ENCODE measurements at places on chromosomes 6 and 20. TPM values are rescaled to one million over a fixed set of nuclear protein-coding genes. Genes with fewer than 3 reads are reported as not detected.

The COL19A1 gene
- total RNA-seq, result not detected

DNA sequence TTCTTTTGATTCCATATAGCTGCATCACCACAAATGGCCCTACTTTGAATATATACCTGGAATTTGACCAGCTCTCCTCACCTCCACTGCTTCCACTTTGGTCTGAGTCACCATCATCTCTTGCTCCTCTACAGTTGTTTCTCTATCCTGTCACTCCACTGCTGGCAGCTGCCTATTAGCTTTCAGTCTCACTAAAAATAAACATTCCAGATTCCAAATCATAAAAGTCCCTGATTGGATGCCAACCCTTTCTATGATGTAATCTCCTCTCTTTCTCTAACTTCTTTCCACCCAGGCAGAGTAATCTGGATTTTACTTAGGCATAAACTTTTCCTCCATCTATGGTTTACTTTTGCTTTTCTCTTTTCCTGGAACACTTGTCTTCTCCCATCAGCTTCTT, 49.1 kb downstream of the RFPL4B start:
- DNase-seq, result no peak

The OPRM1 gene
- not detected for total RNA-seq

- no peak for DNase-seq
Observed at GRCh38 chr20:38315290-38315966, 11.5 kb downstream of the BPI start.

DNA sequence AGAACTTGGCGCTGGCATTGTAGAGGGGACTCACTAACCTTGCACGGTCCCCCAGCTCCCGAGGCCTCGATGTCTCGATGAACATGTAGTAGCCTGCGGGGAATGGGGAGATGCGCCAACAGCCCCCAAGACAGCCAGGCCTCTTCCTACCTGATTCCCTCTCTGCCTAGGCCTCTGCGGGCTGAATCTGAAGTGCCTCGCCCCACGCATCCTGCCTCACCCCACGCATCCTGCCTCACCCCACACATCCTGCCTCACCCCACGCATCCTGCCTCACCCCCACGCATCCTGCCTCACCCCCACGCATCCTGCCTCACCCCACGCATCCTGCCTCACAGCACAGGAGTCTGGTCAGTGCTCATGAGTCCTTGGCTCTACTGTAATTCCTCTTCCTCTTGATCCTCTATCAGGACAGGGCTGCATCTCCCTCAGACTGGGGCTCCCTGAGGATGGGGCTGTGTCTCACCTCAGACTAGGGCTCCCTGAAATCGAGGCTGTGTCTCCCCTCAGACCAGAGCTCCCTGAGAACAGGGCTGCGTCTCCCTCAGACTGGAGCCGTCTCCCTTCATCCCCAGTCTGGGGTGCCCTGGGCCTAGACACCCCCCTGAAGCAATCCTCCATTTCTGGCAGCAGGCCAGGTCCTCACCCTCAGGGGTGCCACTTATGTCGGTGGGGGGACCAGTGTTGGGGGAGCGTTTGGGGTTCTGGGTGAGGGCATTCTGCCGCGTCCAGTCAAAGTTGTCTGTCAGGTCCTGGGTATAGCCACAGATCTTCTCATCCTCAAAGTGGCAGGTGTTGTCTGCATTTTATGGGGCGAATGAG, 53.6 kb downstream of the MDGA1 start:
- DNase-seq, result no peak

DNA sequence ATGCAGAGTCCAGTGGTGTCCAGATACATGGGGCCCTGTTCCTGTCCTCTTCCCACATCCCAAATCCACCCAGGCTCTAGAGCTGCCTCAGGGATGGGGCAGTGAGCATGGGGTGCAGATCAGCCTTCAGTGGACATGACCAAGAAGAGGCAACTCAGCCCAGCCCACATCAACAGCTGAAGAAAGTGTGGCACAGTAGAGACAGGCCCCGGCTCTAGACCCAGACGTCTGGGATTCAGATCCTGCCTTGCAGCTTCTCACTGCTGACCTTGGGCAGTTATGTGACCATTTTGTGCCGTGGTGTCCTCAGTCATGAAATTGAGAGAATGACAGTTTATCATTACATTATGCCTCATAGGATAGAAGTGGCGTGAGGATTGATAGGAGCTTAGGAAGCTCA, 54.6 kb upstream of the CST7 start:
- DNase-seq, result no peak

DNA sequence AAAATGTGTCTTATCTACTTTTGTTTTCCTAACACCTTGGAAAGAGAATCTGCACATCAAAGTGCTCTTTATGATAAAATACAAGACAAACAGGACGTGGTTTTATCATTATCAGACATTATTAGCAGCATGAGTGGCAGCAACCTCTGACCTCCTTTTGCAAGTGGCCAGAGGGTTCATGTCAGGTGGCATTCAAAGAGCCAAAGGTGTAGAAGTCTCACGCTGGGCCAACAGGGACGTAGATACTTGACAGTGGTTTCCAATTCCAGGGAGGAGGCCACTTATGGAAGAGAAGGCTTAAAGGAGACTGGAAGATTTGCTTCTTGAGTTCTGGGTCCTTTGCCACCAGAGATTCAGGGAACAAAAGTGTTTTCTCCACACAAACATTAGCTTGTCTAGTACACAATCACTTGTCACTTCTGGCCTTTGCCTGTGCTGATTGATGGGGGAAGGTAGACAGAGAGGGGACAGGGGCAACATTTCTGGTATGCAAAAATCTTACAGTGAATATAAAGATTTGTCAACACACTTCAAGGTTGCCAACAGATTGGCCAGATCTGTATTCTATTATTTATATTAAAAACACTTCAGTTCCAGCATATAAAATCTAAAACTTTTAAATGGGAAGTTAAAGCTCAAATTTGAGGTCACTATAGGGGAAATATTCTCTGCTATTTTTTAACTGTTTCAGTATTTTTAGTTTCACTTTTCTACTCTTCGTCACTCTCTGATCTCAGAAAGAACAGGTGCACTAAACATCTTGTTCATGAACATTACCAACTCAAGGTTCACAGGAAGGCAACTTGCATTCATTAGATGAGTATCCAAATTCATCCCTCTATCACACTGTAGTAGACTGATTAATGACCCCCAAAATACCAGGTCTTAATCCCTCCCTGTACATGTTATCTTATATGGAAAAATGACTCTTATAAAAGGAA, 52.1 kb upstream of the FBXO30 start:
- no peak for DNase-seq

DNA sequence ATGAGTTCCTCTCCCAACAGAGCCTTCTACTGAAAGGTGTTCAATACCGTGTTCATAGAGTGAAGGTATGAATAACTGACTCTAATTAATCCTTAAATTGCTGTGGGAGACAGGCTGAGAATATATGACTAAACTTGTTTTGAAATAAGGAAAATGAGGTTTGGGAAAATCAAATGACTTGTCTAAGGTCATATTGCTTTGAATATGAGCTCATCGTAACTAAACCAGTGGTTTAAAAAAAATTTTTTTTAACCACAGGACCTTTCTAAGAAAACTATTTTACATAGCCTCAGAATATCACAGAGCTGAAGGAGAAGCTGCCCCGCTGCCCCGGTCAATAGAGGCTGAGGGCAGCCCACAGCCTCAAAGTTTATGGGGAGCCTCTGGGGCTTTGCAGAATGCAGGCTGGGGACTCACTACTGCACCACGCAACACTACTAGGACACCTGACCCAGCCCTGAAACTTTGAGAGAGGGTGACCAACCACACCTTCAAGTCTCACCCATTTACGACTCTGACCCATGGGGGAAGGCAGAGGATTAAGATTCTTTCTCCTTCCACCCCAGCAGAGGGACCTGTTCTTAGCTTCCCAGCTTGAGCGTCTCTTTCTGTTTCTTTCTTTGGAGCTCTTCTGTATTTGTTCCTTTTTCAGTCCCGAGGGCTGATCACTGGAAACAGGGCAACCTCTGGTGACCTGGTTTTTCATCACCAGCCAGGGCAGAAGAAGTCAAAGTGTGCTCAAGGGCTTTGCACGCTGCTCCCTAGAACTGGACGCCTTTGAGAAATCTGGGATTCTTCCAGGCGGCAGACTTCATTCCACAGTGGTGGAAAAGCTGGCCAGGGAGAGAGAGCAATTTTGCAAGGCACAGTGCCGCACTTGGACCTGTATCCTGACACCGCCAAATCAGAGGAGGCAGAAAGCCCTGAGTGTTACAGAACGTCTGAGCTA, 220.2 kb downstream of the ATXN1 start:
- DNase-seq, result no peak

The INSM1 gene
- 0.81 TPM for total RNA-seq
